ENCODE measurements at places on chromosomes 3 and 15.

DNA sequence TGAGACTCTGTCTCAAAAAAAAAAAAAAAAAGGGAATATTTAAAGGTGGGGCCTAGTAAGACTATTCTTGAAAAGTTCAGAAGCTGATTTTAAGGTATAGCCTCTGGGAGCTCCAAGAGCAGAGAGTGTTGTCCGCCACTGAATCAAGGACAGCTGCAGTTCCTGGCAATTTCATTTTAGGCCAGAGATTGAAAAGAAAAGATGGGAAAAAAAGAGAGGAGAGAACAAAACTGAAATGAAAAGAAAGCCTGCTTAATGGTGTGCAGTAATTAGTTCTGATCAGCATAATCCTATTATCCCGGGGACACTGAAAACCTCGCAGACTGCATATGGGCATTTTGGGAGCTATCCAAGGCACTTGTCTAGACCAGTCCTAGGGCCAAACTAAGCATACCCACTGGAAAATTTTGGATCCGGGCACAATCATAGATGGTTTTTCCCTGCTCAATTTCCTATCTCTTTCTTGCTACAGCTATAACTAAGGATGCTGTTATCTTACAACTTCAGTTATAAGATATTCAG is 43.2 kb downstream of the EHHADH start:
- DNase-seq = no peak

DNA sequence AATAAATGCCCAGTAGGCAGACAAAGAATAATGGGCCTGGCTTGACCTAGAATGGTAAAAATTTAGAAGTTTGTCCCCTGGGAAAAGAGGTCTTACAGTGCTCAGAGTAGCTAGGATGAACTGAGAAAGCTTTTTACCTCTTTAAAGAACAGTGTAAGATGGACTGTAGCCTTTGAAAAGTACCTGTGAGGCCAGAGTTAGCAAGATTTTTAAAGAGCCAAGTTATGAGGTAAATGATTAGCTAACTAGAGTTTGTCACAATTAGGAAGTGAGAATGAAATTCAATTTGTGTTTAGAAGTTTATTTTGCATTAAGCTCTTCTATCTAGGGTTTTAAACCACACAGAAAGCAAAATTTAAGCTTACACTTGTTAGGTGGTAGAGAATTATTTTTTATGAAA is 480.9 kb downstream of the ZIC1 start:
- DNase-seq = no peak

DNA sequence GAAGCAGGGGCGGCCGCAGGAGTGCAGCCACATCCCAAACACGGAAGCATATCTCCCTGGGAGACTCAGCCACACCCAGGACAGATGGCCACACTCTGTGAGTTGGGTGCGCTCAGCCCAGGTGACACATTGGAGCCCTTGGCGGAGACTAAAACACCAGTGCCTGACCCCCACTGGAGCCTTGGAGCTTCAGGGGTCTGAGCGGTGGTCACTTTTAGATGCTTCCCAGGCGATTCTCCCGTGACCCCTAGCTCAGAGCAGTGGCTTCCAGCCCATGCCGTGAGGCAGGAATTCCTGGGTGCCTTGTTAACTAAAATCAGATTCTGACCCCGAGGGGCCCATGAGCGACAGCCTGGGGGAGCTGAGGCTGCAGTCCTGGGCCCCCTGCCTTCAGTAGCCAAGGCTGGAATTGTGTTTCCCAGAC is 54.5 kb downstream of the PLXNA1 start:
- no peak for DNase-seq

GRCh38 chr15:26084771-26085170 is 221.6 kb upstream of the ATP10A start:
- DNase-seq = no peak

- peak; percentile 57 for DNase-seq
Observed at GRCh38 chr15:65952391-65953053, 83.2 kb downstream of the RAB11A start.

DNA sequence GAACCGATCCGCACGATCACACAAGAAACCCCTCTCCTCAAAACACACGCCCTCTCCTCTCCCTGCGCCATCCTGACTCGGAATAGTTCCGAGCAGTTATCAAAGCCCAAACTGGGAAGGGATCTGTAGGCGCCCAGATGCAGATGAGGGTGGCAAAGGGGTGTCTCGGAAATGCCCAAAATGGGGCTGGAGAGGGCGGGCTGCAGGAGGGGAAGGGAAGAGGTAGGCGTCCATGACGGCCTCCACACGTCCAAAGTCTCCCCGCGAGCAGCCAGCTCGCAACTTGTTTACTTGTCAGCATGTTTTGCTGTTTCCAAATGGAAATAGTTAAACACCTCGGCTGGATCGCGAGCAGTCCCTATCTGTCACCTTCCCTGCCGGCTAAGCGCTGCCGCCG is 1.5 kb downstream of the NTRK3 start:
- no peak for DNase-seq

- no peak for DNase-seq
Observed at GRCh38 chr3:149011676-149012075, 20.3 kb downstream of the GYG1 start.

DNA sequence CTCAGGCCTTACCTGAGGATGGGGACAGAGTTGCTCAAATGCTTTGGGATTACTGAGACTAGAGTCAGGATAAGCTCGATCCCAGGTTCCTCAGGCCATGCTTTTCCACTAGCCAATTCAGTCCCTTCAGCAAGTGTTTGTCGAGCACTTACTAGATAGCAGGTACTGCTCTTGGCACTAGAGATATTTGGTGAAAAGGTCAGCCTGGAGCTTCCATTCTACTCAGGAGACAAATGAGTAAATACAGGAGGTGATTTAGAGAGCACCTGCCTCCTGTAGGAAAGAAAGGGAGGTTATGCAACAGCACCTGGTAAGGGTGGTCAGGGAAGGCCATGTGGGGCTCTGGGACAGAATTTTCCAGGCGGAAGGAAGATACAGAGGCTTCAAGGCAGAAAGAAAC is 99.9 kb downstream of the CACNA1D start:
- no peak for DNase-seq

- peak; percentile 56 for DNase-seq
Observed at GRCh38 chr3:171088964-171089754, 62.6 kb upstream of the SLC2A2 start.

DNA sequence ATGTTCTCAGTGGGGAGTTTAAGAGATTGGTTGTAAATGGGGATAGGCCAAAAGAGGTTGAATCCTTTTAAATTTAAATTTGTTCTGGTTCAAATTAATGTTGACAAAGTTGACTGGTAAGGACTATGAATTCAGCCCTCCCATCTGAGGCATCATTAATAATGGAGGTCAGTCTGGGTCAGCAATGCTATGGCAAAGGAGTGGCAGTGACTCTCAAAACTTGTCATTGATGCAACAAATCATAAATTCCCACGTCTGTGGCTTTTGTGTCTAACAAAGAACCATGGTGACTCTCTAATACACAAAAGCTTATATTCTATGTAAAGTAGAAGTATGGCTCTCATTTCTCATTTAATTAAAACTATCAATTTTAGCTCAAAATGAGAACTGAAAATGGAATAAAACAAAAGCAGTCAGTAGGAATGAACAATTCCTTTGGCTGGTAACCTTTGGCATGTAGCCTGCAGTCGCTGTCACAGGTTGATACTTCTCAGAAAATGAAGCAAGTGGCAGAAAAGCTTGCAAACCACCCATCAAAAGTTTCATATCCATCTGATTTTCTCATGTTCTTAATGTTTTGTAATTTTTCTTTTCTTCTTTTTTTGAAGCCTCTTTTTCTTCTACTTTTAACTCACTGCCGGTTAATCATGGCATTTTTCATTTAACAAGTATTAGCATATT is 12.2 kb upstream of the ZBED2 start:
- no peak for DNase-seq

GRCh38 chr3:38214560-38214959 is 49.2 kb downstream of the OXSR1 start:
- DNase-seq = no peak

- DNase-seq = no peak
Observed at GRCh38 chr3:146387566-146387965, 81.8 kb downstream of the PLSCR2 start.

DNA sequence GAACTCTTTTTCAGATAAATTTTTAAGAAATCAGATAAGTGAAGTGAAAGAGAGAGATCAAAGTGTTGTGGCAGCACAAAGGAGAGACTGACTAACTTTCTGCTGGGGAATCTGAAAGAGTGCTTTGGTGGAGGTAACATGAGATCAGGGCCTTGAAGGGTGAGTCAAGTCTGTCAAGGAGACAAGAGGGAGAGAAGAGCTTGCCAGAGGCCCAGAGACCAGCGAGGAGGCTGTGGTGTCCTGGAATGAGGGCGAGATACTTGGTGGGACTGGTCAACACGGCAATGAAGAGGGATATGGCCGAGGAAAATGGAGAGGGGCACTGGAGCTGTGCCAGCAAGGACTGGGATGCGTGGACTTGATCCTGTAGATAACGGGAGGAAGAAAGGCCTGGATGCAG is 4.6 kb downstream of the TADA3 start:
- no peak for DNase-seq

GRCh38 chr15:52256366-52256765 is 39.2 kb downstream of the MYO5C start:
- peak; percentile 69 for DNase-seq

GRCh38 chr3:110815008-110815583 is 256.5 kb upstream of the NECTIN3 start:
- peak; percentile 7 for DNase-seq

GRCh38 chr15:45386420-45386819 is 8.1 kb upstream of the GATM start:
- DNase-seq = no peak

GRCh38 chr3:195101001-195101583 is 169.9 kb downstream of the XXYLT1 start:
- no peak for DNase-seq

DNA sequence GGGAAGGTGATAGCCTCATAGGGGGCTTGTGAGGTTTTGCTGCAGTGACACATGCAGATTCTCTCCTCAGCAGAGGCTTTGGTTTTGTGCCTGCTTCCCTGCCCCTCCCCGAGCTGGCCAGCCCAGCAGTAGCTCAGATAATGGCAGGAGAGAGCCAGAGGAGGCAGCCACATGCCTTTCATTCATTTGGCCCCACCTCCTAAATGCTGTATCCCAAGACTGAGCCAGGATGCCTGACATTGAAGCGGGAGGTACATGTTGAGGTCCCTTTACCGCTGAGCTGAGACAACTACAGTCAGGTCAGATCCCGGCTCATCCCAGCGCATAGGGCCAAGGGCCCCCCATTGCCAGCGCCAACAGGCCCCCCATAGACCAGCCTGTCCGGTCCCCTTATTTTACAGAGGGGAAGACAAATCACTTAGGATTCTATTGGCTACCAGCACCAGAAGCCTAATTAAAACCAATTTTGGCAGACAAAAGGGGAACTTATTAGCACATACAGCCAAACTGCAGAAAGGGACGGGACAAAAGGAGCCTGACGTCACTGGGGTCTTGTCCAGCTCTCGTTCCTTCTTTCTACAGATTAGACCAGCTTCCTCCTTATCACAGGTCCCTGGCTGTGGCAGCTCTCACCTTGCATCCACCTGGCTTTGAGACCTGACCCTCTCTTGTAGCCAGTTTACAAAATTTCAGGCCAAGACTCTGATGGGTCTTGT is 12.1 kb upstream of the POLG start:
- DNase-seq = no peak

GRCh38 chr3:95939235-95939809 is 875.1 kb upstream of the EPHA6 start:
- DNase-seq = no peak

DNA sequence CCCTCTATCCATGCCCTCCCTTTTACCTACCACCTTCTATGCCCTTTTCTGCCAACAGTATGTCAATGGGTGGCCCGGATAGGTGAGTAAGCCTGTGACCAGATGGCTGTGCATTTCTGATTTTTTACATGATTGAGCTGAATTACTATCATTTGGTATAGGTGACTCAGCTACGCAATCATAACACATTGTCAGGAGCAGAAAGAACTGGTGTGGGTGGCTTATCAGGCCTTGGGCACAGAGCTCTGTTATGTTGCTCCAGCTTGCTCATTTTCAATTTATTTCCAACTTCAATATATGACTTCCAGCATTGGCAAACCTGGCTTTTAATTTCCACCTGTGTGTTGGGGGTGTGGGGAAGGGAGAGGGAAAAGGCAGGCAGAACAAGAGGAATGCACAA is 86.6 kb upstream of the AGBL1 start:
- no peak for DNase-seq

GRCh38 chr15:45114076-45114750 is at the start of the genes DUOX2 and DUOXA2:
Gene DUOX2, minus strand, starts transcription at chr15:45114172. Its CDS starts 761 bp downstream, at chr15:45113411.
Gene DUOXA2, plus strand, starts transcription at chr15:45114326. Its CDS starts 280 bp downstream, at chr15:45114606.
- DNase-seq = no peak

DNA sequence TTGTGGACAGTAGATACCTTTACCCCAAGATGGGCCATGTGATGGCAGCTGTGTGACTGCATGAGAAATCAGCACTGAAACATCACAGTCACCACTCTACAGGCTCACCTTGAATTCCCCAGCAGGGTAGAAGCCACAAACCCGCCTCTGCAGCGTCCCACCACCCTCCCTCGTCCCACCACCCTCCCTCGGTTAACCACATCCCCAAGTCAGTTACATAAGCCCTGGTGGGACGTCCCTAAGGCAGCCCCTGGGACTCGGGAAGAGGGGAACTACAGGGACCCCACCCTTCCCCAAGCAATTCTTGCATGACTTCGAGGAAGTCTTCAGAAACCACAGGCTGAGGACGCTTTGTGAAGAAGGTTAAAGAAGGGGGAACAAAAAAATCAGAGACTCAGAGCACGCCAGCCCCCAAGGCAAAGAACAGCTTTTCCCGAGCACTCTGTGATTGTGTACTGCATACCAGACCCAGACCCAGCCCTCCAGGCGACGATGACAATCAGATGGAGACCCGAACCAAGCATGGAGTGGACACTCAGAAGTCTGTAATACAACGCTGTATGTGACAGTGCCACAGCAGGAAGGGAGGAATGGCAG is 60.5 kb downstream of the SH3BP5 start:
- DNase-seq = no peak

DNA sequence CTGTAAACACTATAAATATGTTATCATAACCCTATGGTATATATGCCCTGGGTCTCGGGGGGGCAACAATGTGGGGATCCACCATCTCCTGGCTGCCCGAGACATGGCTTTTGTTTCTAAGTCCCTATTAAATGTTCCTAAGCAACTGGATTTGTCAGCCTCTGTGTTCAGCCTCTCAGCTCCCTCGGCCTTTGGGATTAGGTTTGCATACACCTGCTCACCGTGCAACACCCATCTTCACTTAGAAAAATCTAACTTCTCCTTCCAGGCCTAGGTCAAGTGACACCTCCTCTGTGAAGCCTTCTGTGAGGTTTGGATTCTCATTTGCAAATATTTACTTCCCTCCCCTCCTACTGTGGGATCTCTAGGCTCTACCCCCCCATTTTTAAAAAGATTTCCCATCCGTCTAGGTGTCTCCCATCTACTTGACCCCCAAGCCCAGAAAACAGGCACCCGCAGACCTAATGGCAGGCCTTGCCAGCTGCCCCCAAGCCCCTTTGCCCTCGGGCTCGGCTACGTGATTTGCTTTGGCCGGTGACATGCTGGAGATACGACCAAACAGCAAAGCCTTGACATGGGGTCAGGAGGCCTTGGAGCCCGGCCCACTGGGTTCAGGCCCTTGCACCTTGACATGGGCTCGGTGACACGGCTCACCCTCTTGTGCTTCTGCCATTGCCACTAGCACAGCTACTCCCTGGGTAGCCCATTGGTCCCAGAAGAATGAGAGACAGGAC is 66.0 kb upstream of the BLM start:
- DNase-seq = no peak
